ENCODE measurements at places on chromosomes 5 and 9.

GRCh38 chr9:115353681-115354080 lies 235.7 kb upstream of the TNC start:
- DNase-seq, result no peak

DNA sequence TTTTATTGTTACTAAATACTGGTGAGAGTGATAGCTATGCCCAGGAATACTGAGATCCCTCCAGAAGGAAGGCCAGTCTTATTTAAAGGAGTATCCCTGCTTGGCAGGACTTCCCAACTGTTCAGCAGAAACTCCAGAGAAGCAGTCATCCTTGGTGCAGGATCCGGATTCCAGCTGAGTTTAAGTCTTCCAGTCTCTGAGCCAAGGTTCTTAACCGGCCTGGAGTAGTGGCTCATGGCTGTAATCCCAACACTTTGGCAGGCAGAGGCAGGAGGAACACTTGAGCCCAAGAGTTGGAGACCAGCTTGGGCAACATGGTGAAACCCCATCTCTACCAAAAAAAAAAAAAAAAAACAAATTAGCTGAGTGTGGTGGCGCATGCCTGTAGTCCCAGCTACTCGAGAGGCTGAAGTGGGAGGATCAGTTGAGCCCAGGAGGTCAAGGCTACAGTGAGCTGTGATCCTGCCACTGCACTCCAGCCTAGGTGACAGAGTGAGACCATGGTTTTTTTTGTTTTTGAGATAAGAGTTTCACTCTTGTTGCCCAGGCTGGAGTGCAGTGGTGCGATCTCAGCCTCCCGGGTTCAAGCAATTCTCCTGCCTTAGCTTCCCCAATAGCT lies 7.6 kb downstream of the NAIF1 start:
- no peak for DNase-seq

DNA sequence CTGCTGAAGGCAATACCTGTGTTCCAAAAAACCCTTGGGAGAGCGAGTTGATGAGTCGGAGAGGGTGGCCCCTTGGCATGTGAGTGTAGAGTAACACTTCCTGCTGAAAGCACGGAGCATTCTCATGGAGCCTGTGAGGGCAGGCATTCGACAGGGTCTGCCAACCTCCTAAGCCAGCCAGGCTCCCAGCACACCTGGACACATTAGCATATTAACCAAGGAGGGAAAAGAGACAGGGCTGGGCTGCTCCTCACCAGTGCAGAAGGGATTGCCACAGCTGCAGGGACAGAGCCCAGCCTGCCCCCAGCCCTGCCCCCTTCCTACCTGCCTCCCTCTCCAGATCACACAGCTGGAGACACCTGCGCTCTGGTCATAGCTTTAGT lies 46.4 kb upstream of the SEMA4D start:
- DNase-seq, result no peak

DNA sequence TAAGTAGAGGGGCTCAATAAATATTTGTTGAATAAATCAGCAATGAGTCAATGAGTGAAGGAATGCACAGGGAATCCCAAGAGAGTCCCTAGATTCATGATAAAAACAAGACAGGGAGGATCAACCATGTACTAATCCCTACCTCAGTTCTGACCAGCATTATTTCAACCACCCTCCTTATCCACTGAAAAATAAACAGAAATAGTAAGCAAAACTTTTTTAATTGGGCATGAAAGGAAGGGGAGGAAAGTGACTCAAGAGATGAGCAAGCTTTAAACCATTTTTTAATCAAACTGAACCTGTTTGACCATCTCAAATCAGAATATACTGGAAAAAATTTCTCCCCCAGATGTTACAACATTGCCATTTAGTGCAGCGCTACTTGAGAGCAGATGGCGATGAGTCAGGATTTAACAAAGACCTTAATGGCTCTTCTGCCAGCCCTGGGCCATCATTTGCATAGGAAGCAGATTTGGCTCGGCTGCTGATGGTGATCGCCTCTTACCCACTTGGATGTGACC lies 194.8 kb upstream of the SLC30A5 start:
- no peak for DNase-seq

GRCh38 chr9:89744730-89745129 lies 139.9 kb downstream of the GADD45G start:
- no peak for DNase-seq

DNA sequence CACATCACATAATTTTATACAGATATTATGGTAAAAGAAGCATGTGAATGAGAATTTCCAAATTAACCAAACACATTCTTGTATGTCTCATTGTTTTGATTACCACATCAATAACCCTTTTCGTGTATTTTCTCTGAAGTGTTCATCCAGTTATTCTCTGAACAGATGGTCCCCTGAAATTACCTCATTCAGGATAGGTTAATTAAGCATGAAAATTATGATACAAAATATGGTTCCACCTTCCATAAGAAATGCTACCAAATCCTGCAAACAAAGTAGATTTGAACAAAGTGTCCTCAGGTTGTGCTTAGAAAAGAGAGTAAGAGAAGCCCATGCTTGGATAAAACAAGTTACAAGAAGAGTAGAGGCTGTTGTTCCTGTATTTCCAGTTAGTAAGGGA lies 83.1 kb upstream of the LMNB1 start:
- no peak for DNase-seq

- DNase-seq, result no peak
Measured at GRCh38 chr5:155252025-155252424, 238.5 kb downstream of the KIF4B start.

DNA sequence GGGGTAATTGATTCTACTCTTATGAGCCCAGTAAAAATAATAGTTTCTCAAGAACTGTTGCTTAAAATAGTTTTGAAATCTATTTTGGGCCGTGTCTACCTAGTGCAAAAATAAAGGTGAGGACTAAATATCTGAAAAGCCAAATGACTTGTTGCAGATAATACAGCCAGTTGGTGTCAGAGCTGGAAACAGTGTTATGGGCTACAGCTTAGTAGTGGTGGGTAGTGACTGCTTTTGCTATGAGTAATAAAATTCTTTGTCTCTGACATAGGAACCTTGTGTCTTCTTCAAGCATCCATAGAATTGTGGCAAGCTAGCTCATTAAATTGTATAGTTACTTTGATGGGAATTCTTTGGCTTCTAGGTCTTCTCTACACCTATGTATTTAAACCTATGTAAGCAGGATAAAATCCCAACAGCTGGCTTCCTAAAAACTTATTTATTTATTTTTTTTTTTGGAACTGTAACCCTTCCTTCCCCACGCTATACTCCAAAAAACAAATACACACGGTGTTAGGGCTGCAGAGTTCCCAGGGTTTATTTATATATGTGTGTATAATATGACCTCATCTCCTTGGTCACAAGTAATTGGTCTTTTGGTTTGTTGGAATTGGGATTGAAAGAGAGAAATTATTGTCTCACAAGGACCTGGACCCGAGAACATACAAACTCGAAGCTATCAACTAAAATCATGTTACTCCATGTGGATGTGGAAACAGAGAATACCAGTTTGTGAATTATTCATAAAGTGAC lies 138.0 kb downstream of the NUDT12 start:
- no peak for DNase-seq

- no peak for DNase-seq
Measured at GRCh38 chr5:57002959-57003485, 51.1 kb upstream of the MIER3 start.

DNA sequence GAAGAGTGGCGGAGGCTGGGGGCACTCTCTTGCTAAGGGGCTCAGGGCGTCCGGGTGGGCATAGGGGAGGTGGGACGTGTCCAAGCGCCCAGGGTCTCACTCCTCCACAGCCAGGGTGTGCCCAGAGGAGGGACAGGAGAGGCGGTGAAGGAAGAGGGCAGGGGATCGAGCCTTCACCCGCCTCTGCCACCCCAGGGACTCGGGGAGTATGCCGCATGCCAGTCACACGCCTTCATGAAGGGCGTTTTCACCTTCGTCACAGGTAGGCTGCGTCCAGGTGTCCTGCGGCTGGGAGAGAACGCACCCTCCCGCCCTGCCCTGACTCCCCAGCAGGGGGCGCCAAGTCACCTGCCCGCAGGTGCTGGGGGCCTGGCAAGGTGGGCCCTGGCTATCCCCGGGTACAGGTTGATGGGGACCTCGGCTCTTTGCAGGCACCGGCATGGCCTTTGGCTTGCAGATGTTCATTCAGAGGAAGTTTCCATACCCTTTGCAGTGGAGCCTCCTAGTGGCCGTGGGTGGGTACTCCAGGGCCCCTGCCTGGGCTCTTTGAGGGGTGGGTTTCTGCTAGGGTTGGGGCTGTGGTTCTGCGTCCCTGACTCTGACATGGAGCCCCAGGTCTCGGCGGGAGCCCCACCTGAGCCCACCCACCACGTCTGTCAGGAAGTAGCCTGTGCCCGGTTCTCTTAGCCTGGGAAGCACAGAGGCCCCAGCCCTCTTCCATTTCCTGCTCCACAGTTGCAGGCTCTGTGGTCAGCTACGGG lies 552 bp downstream of the TMEM141 start:
- peak; percentile 54 for DNase-seq

GRCh38 chr5:77882670-77883257 lies 106.6 kb upstream of the TBCA start:
- DNase-seq, result no peak

DNA sequence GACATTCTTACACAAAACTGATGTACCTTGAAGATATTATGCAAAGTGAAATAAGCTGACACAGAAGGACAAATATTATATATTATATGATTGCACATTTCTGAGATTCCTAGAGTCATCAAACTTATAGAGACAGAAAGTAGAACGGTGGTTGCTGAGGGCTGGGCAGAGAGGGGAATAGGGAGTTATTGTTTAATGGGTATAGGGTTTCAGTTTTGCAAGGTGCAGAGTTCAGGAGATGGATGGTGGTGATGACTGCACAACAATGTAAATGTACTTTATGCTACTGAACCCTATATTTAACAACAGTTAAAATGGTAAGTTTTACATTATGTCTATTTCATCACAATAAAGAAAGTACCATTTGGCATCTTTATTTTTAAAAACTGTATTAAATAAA lies 315.8 kb upstream of the POU5F2 start:
- DNase-seq, result no peak

DNA sequence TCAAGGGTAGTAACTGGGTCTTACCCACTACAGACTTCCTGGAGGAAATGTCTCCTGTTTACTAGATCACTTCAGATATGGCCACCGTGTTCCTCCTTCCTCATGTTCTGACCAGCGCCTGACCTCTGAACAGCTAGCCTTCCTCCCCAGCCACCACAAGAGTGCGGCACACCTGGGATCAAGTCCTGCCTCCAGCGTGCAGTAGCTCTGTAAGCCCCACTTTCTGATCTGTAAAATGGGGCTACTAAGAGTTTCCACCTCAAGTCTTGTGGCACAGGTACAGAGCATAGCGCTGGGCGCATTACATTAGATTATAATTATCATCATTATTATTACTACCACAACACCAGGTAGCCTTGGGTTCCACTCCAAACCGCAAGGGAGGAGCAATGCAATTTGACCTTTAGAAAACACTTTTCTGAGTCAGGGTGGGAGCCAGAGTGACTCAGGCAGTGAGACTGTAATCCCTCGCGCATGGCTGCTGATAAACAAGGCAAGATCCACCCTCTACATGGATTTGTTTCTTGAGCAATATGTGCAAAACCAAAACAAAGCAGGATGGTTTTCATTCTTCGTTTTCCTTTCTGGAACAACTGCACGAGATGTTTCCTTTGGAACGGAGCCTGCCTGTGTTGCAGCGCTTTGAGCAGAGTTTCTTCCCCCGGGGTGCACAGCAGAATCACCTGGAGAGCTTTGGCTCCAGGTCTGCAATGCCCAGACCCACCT lies 65.0 kb upstream of the ANGPTL2 start:
- no peak for DNase-seq

- DNase-seq, result no peak
Measured at GRCh38 chr5:171938358-171938757, 68.1 kb downstream of the FBXW11 start.

- DNase-seq, result no peak
Measured at GRCh38 chr9:119963258-119963797, 594.1 kb upstream of the BRINP1 start.

GRCh38 chr5:10935536-10935935 lies 174.5 kb upstream of the DAP start:
- DNase-seq, result no peak

DNA sequence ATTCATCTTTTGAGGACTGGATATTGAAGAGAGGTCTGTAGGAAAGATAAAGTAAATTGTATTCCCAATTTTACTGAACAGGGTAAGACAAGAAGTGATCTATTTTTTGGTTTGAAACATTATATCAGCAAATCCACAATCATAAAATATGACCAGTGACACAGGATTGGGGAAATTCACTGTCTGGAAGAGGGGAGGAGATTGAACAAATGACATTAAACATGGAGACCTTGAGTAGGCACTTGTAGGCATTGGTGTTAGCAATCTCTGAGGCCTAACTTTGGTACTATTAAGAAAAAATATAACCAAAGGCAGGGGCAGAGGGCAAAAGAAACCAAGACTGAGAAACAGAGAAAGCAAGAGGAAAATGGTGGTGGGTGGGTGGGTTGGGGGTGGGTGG lies 132.6 kb upstream of the TMEM161B start:
- no peak for DNase-seq

GRCh38 chr9:97944612-97945011 lies 6.6 kb upstream of the HEMGN start:
- no peak for DNase-seq

DNA sequence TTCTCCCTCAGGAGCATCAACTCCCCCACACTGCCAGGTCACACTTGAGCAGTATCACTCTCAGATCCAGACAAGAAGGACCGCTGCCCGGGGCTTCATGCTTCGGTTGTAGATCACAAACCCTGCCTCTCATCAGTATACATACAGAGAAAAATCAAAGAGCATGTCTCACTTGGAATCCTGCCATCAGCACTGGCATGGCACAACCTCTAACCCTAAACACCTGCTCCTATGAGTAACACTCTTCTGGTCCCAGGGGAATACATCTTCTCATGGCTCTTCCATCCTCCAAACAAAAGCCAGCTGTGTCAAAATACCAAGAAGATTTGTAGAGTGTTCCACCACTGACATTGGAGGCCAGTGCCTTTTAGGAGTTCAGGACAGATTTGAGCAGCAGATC lies 84.8 kb upstream of the MIER3 start:
- DNase-seq, result no peak

GRCh38 chr9:127570533-127571111 lies 41.5 kb upstream of the STXBP1 start:
- no peak for DNase-seq

- no peak for DNase-seq
Measured at GRCh38 chr5:135222771-135223170, 176.3 kb downstream of the MACROH2A1 start.

GRCh38 chr9:7659766-7660165 lies 139.8 kb downstream of the DMAC1 start:
- DNase-seq, result no peak

DNA sequence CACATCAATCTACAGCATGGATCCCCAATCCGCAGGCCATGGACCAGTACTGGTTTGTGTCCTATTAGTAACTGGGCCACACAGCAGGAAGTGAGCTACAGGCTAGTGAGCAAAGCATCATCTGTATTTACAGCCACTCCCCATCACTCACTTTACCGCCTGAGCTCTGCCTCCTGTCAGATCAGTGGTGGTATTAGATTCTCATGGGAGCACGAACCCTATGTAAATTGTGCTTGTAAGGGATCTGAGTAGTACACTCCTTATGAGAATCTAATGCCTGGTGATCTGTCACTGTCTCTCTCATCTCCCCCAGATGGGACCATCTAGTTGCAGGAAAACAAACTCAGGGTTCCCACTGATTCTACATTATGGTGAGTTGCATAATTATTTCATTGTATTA lies 212.7 kb upstream of the FAM174A start:
- no peak for DNase-seq

GRCh38 chr5:113043491-113043931 lies 66.9 kb downstream of the DCP2 start:
- no peak for DNase-seq
